ENCODE measurements at places on chromosomes 5 and 9. TPM values are rescaled to one million over a fixed set of nuclear protein-coding genes. Genes with fewer than 3 reads are reported as not detected.

- no peak for DNase-seq
- H3K27ac ChIP-seq: no peak overlapping the region
- H3K36me3 ChIP-seq: no peaks in the 10 kb centered on the region
These were observed 503.0 kb downstream of the SPATA31D1 start for GRCh38 chr9:82491604-82492003.

DNA sequence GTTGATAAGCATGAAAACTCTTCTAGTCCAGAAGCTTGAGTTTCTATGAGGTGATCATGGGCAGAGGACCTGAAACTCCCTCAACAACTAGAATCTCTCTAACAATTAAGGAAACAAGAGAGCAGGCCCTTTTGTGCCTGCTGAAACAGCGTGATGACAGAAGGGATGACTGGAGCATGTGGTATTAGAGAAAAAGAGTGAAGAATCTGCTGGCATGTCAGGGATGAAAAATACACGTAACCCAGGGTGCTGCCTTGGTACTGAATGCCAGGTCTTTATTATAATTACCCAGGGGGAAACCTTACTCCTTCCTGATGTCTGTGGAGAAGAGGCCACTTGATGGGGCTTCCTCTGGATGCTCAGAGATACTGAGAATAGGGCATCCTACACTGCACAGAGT lies 167.8 kb downstream of the CRB2 start:
- H3K4me1 ChIP-seq: no peaks in the 10 kb centered on the region
- no peaks in the 10 kb centered on the region for H3K36me3 ChIP-seq
- DNase-seq: no peak

DNA sequence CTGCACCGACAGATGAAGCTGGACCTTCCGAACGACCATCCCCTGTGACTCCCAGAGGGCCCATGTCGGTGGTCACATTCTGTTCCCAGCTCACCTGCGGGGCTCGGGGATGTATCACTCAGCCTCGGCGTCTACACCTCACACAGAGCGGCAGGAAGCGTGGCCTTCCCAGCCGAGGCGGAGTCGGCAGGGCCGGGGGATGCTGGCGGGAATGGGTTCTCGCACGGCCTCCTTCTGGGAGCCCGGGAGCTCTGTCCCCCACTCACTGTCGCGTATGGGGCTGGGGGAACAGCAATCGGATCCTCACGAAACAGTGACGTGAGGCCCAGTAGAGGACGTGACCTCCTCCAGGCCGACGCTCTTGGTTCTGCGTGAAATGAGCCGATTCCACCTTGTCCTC lies 20.4 kb downstream of the NACC2 start:
- no peaks in the 10 kb centered on the region for H3K36me3 ChIP-seq
- H3K27ac ChIP-seq: no peak overlapping the region
- no peak overlapping the region for H3K4me3 ChIP-seq
- H3K27me3 ChIP-seq: no peaks in the 10 kb centered on the region
- H3K4me1 ChIP-seq: peaks cover 9% of the 10 kb centered on the region

- H3K27ac ChIP-seq: no peak overlapping the region
- H3K4me1 ChIP-seq: no peaks in the 10 kb centered on the region
- H3K27me3 ChIP-seq: no peaks in the 10 kb centered on the region
- no peak for DNase-seq
These were observed 87.7 kb downstream of the NSUN2 start for GRCh38 chr5:6545036-6545693.

DNA sequence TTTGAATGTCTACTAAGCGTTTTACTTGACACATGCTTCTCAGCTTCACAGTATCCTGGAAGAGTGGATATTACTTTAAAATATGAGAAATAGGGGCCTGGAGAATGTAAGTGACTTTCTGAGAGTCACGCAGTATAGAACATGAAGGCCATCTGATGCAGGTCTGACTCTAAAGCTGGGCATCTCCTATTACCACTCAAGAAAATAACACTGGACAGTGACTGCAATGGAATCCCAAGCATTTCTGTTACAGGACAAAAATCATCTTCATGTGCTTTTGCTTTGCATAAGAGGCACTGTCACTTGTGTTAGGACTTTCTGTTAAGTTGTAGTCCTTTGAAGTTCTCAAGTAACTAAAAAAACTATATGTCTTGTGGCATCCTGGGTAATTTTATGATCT lies 335.5 kb downstream of the FBXL7 start:
- no peak overlapping the region for H3K27ac ChIP-seq
- no peak for DNase-seq
- H3K27me3 ChIP-seq: no peaks in the 10 kb centered on the region
- H3K36me3 ChIP-seq: no peaks in the 10 kb centered on the region
- no peak overlapping the region for H3K4me3 ChIP-seq

DNA sequence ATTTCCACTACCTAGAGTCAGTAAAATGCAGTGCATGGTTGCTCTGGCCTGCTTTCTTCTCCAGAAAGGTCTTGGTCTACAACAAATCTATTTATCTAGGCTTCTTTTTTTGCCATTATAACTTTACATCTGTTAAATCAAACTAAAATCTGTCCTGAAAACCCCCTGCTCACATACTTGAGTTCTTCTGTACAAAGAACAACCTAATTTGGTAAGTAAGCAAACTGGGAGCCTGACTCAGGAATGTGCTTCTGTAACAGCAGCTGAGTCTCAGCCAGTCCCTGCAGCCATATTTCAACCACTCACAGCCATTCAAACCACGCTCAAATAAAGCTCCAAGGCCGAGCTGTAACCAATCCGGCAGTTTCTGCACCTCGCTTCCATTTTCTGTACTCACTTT lies 95.8 kb downstream of the PLPP1 start:
- H3K27me3 ChIP-seq: no peaks in the 10 kb centered on the region
- no peaks in the 10 kb centered on the region for H3K36me3 ChIP-seq
- H3K4me1 ChIP-seq: peaks cover 37% of the 10 kb centered on the region
- peak overlapping the region; percentile 77 for H3K27ac ChIP-seq
- no peak overlapping the region for H3K4me3 ChIP-seq

DNA sequence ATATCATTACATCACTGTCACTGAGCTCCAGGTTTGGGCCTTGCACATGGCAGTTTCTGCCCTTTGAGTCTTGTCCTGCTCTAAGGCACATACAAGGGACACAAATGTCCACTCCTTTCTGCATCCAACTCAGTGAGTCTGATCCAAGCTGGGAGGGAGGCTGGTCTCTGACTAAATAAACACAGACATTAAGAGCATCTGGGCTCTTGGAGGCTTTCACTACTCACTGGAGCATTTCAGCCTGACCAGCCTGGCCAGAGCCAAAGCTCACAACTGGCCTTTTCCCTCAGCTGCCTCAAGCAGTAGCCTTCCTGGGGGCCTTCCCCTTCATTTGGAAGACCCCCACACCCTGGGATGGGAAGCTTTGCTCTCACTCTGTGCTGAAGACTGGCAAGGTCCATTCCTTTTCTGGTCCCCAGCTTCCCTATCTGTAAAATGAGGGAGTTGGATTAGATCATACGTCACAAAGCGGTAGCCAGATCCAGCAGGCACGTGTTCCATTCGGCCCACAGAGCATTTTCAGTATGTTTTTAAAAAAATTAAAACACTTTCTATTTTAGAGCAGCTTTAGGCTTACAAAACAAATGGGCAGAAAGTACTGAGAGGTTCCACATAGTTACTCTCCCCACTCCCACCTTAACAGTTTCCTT lies 58.6 kb upstream of the XPA start:
- H3K4me3 ChIP-seq: no peak overlapping the region
- peaks cover 16% of the 10 kb centered on the region for H3K27me3 ChIP-seq
- no peak overlapping the region for H3K27ac ChIP-seq
- H3K4me1 ChIP-seq: no peaks in the 10 kb centered on the region
- DNase-seq: no peak

The ZNF474 gene
- 0.11 TPM for total RNA-seq

All from adrenal gland (tissue), 19 donors.